Activated naive CD8-positive, alpha-beta T cell treated with anti-CD3 and anti-CD28 coated beads for 36 hours (primary cell): ENCODE measurements at places on chromosomes 11 and 22. TPM values are rescaled to one million over a fixed set of nuclear protein-coding genes. Genes with fewer than 3 reads are reported as not detected.

Gene CCDC90B
- total RNA-seq: 29.0 TPM

GRCh38 chr22:28547132-28547842 is 132.4 kb downstream of the TTC28 start:
- H3K4me1 ChIP-seq: no peaks in the 10 kb centered on the region
- H3K4me3 ChIP-seq: no peak overlapping the region
- H3K27ac ChIP-seq: no peak overlapping the region
- peaks cover 3% of the 10 kb centered on the region for H3K27me3 ChIP-seq
- H3K36me3 ChIP-seq: no peaks in the 10 kb centered on the region
- DNase-seq: no peak

Gene KLHDC7B
- 15.1 TPM for total RNA-seq

GRCh38 chr11:31651208-31651607 is 141.6 kb downstream of the ELP4 start:
- no peak overlapping the region for H3K4me3 ChIP-seq
- no peaks in the 10 kb centered on the region for H3K27me3 ChIP-seq
- no peak for DNase-seq
- no peak overlapping the region for H3K27ac ChIP-seq
- peaks cover 8% of the 10 kb centered on the region for H3K36me3 ChIP-seq
